Activated CD8-positive, alpha-beta T cell treated with anti-CD3 and anti-CD28 coated beads, Interleukin-2, amount 10 ng/mL, durations not matched to agents 7 days and 5 days (primary cell): ENCODE measurements at places on chromosomes 2 and 18. TPM values are rescaled to one million over a fixed set of nuclear protein-coding genes. Genes with fewer than 3 reads are reported as not detected.

GRCh38 chr18:79784965-79785770, 12.6 kb upstream of the KCNG2 start:
- H3K4me1 ChIP-seq: no peaks in the 10 kb centered on the region
- no peak overlapping the region for H3K27ac ChIP-seq
- H3K4me3 ChIP-seq: no peak overlapping the region
- H3K36me3 ChIP-seq: peaks cover 4% of the 10 kb centered on the region
- no peak for DNase-seq

DNA sequence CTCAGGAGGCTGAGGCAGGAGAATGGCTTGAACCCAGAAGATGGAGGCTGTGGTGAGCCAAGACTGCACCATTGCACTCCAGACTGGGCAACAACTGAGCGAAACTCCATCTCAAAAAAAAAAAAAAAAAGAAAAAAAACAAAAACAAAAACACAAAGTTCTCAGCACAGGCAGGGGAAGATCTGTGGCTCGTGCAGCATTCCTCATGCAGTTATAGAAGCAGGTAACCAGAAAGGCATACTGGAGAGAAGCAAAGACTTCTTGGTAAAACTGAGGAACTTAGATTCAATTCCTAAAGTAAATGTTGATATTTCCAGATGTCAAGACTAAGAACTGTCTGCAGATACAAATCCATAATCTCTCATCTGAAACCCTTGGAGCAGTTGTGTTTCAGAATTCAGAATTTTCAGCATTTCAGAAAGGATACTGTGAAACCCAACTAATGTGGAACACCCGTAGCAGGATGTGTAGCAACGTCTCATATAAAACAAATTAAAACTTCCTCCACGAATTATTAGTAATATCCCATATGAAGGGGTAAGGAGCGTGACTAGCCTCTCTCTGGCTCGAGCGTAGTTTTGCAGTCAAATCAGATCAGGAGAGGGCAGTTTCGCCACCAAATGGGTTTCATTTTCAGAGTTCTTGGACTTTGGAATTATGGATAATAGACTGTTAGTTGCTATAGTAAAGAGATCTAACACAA, 13.2 kb upstream of the SLC25A52 start:
- no peaks in the 10 kb centered on the region for H3K36me3 ChIP-seq
- no peak overlapping the region for H3K27ac ChIP-seq
- H3K4me1 ChIP-seq: peaks cover 4% of the 10 kb centered on the region
- peaks cover 5% of the 10 kb centered on the region for H3K27me3 ChIP-seq

- no peak overlapping the region for H3K4me3 ChIP-seq
- no peak for DNase-seq
- H3K27ac ChIP-seq: no peak overlapping the region
- peaks cover 16% of the 10 kb centered on the region for H3K4me1 ChIP-seq
These were observed 1.7 kb upstream of the ERBB4 start for GRCh38 chr2:212540341-212540740.

- H3K27ac ChIP-seq: no peak overlapping the region
- H3K36me3 ChIP-seq: no peaks in the 10 kb centered on the region
- peaks cover 57% of the 10 kb centered on the region for H3K27me3 ChIP-seq
- no peaks in the 10 kb centered on the region for H3K4me1 ChIP-seq
These were observed 35.3 kb downstream of the RAB31 start for GRCh38 chr18:9743200-9744016.

The RDH14 gene
- total RNA-seq: 15.7 TPM

DNA sequence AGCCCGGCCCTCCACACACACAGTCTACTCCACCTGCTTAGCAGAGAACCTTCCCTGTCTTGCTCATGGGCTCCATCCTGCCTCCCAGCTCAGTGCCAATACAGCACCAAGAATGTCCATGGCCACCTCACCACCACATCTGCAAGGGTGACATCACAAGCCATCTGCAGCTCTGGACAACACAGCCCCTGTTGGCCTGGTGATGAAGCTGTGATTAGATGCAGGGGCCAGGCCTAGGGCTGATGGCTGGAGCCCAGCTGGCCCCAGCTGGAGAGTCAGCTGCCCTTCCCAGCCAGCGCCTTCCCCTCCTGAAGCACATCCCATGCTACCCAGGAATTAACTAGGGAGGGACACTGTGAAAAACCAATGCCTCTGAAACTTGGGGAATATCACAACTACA, 91.1 kb downstream of the TTC32 start:
- H3K4me1 ChIP-seq: no peaks in the 10 kb centered on the region
- no peaks in the 10 kb centered on the region for H3K36me3 ChIP-seq
- H3K27ac ChIP-seq: no peak overlapping the region
- DNase-seq: no peak
- H3K27me3 ChIP-seq: no peaks in the 10 kb centered on the region

The ALLC gene
- total RNA-seq: not detected

DNA sequence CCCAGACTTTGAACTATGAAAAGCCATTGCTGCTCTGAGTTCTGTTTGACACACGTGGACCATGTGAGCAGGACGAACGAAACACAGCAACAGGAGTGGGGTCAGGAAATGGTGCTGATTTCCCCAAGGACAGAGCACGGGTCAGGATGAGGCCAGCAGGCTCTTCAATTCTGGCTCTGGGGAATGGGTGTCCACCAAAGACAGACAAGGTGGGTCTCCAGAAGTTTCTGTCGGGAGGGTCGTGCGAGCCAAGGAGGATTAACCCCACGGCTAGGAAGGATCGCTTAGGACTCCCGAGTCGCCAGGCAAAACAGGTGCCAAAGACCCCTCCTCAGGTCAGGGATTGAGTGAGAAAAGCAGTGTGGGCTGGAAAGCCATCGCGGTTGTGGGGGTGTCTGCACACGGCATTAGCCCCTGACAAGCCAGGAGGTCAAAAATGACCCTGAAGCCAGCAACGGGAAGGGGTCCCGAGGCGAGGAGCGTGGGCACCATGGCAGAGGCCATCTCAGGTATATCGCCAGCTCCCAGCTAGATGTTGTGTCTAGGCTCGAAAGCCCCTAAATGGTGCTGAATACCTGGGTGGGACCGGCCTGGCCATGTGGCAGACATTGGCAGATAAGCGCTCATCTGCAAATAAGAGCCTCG, 213.9 kb upstream of the SALL3 start:
- no peak for DNase-seq
- no peak overlapping the region for H3K4me3 ChIP-seq
- H3K27me3 ChIP-seq: peaks cover 2% of the 10 kb centered on the region
- H3K4me1 ChIP-seq: no peaks in the 10 kb centered on the region
- H3K36me3 ChIP-seq: no peaks in the 10 kb centered on the region
- H3K27ac ChIP-seq: no peak overlapping the region

DNA sequence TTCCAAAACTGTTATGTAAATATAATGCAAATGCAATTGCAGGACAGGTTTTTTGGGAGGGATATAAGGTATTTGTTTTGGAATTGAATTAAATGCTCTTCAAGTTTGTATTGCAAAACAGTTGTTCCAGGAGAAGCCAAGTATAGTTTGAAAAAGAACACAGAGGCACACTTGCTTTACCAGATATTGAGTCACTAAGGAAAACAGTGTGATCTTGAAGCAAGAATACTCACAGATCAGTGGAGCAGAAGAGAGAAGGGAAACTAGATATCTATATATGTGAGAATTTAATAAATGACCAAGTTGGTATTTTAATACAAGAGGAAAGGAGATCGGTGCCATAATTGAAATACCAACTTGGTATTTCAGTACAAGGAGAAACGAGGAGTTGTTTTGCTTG, 178.9 kb downstream of the CAPN13 start:
- H3K36me3 ChIP-seq: peaks cover 13% of the 10 kb centered on the region
- peaks cover 12% of the 10 kb centered on the region for H3K4me1 ChIP-seq
- H3K27me3 ChIP-seq: no peaks in the 10 kb centered on the region
- DNase-seq: no peak
